ENCODE measurements at places on chromosomes 5 and 9.

DNA sequence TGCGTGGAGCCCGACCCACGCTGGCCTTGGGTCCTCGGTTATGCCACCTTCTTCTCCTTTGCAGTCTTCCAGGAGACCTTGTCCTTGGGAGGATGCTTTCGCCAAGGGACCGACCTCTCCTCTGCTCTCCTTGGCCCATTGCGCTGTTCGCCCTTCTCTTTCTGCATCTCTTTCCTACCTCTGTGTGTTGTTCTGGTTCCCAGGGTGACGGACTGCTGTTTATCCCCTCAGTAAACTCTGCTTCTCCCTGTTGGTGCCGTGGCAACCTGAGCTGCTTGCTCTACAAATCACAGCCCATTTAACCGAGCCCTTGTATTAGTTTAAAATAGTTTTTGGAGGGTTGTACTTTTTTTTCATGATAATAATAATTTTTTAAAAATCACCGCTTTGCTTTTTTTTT is 97.9 kb downstream of the DAPK1 start:
- DNase-seq: no peak

GRCh38 chr9:126617003-126617822 is 3.5 kb downstream of the LMX1B start:
- no peak for DNase-seq

DNA sequence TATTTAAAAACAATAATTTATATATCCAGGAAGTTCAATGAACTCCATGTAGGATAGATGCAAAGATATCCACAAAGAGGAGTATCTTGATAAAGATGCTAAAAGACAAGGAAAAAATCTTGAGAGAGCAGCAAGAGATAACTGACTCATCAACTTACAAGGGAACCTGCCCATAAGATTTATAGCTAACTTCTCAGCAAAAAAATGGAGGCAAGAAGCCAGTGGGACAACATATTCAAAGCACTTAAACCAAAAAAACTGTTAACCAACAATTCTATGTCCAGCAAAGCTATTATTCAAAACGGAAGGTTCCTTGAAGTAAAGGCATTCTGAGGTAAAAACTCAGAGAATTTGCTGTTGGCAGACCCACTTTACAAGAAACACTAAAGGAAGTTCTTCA is 20.3 kb downstream of the RABGAP1 start:
- DNase-seq: no peak

DNA sequence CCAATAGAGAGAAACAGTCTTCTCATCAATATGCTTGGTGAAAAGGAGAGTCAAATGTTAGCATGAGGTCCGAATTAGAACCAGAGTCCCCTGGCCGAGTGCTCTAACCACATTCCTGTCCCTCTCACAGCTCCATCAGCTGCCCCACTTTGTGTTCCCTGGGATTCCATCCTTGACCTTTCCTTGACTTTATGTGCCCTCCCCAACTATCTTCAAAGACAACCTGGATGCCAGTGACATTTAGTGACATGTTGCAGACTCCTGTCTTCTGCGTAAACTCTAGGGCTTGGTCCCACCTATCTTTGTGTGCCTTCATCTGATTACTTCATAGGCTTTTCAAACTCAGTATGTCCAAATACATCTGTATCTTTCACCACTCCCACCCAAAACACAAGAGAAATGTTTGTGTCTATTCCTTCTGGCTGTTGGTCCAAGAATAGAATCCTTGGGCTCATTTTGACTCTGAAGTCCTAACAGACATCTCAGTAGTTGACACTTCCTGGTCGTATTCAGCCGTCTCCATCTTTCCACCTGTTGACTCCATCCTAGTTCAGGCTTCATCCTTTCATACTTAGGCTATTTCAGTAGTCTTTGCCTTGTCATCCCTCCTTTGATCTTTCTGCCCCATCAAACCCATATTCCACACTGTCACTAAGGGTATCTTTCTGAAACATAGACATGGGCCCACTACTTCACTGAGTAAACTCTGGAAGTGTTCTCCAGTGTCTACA is 101.4 kb upstream of the CD180 start:
- DNase-seq: no peak

GRCh38 chr9:135835131-135835530 is 72.2 kb downstream of the CAMSAP1 start:
- DNase-seq: no peak

GRCh38 chr5:108061941-108062340 is 320.0 kb downstream of the FBXL17 start:
- peak; percentile 44 for DNase-seq

GRCh38 chr9:882416-882924 is 41.0 kb downstream of the DMRT1 start:
- no peak for DNase-seq

DNA sequence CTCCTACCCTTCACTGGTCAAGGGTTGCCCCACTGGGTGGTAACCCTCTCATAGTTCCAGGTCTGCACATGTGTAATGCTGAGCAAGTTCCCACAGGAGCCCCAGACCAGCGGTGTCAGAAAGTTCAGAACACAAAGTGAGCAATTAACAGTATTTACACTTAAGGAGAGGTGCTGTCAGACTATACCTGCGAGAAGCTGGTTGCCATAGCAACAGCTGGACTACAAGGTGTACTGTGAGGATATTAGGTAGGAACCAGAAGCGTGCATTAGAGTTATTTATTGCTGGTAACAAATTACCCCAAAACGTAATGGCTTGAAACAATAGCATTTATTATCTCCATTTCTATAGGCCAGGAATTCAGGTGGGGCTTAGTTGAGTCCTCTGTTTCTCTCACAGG is 317.0 kb upstream of the RPS23 start:
- DNase-seq: no peak

GRCh38 chr5:1895739-1896420 is 13.2 kb upstream of the IRX4 start:
- no peak for DNase-seq

GRCh38 chr9:135840107-135840506 is 67.2 kb downstream of the CAMSAP1 start:
- DNase-seq: no peak

GRCh38 chr5:155040984-155041653 is 27.6 kb downstream of the KIF4B start:
- DNase-seq: no peak

DNA sequence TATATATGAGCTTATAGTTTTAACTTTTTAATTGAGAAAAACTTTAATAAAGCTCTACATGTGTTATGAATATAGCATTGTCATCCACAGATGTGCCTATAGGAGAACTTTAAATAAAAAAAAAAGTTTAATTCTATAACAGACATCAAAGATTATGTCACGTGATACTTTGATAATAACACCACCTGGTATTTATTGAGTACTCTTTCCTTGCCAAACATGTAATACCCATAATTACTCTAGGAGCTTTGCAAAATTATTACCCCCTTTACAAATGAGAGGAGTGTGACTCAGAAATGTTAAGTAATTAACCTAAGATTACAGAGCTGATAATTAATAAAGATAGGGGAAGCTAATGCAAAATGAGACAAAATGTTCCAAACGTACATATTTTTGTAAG is 43.0 kb downstream of the ITGA2 start:
- DNase-seq: no peak

DNA sequence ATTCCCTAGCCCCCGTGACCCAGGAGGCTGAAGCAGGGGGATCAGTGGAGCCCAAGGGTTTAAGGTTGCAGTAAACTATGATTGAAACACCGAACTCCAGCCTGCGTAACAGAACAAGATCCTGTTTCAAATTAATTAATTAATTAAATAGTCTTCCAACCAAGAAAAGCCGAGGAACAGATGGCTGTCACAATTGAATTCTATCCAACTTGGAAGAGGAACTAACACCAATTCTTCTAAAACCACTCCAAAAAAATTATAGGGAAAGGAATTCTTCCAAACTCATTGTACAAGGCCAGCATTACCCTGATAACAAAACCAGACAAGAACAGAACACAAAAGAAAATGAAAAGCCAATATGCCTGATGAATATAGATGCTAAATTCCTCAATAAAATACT is 43.4 kb upstream of the RGS7BP start:
- no peak for DNase-seq

DNA sequence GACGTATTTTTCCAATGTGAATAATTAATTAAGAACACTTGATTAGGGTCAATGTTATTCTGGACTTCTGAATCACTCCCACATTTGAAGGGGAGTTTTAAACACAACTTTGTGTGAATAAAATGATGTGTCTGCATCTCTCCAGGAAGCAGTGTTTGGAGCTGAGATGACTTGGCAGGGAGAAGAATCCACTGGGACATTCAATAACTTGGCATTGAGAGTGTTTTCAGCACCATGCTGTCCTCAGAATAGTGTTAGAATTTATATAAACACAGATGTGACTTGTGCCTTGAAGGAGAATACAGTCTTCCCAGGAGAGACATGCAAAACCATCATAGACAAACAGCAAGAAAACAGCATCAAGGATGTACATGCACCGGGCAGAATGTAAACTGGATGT is 32.7 kb upstream of the KCNMB1 start:
- DNase-seq: no peak

DNA sequence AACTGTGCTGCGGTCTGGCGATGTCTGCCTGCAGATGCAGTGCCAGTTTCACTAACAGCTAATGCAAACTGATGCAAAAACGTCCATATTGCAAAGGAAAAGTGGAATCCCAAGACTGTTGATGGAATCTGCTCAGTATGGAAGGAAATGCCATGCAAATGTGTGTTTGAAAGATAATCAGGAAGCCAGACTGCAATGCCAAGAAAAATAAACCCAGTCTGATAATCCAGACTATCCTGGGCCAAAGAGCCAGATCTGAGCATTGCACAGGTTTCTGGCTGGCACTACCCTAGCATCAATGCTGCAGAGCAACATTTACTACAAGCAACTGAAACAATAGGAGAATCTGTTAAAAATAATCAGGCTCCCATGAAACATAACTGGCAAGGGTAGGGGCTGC is 130.3 kb downstream of the FSTL4 start:
- DNase-seq: no peak
